AG04449 (cell line): ENCODE measurements at places on chromosomes 6 and 20.

DNA sequence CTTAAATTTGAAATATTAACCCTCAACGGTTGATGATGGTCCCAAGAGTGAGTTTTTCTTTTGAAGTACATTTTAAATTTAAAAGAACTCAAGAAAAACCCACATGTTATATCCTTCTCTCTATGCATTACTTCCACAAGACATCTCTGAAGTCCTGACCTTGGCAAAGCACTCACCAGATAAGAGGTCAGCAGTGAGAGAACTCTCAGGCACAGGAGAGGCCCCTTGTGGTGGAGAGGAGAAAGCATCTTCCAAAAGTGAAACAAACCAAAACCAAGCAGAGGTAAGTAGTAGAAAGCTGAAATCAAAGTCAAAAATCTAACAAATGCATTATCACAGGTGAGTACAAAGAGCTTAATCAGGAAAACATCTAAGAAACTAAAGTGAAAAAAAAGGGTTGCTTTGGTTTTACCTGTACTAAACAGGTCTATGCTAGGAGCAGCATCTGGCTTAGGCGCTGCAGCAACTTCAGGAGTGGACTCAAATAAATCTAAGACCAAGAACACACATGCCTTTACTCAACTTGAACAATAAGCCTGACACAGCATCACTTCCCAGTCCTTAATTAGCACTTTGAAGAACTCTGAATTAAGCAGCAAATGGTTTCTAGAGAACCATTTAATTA, 80.5 kb downstream of the PRSS35 start:
- no peak for DNase-seq

GRCh38 chr6:139257821-139258398, 33.9 kb downstream of the TXLNB start:
- DNase-seq: no peak

DNA sequence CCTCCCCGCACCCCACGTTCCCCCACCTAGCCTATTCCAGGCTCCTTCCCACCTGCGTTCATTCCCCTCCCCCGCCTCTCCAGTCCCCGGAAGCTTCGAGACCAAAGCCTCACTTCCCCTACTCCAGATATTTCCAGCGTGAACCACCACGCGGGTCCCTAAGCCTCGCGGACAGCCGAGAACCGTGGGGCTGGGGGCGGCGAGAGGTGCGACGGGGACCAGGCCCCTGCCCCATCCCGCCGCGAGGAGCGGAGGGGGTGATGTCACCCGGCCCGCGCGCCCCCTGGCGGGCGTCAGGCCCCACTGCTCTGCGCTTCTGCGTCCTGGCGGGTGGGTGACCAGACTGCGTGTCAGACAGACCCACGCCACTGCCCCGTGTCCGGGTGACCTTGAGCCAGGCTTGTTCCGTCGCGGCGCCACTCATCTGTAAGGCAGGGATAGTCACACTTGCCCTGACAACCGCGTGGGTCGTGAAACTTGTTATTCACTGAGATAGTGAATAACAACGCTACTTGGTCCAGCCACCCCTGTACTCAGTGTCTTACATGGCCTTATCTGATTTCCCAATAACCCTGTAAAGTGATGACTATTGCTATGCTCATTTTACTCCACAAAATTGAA, 9.0 kb upstream of the HSP90AB1 start:
- no peak for DNase-seq

GRCh38 chr20:42024653-42025052, 406.5 kb upstream of the CHD6 start:
- DNase-seq: no peak

GRCh38 chr6:21663966-21664313, 70.4 kb downstream of the SOX4 start:
- no peak for DNase-seq

- DNase-seq: no peak
These were observed 507 bp upstream of the VGLL2 start for GRCh38 chr6:117264692-117265409.

DNA sequence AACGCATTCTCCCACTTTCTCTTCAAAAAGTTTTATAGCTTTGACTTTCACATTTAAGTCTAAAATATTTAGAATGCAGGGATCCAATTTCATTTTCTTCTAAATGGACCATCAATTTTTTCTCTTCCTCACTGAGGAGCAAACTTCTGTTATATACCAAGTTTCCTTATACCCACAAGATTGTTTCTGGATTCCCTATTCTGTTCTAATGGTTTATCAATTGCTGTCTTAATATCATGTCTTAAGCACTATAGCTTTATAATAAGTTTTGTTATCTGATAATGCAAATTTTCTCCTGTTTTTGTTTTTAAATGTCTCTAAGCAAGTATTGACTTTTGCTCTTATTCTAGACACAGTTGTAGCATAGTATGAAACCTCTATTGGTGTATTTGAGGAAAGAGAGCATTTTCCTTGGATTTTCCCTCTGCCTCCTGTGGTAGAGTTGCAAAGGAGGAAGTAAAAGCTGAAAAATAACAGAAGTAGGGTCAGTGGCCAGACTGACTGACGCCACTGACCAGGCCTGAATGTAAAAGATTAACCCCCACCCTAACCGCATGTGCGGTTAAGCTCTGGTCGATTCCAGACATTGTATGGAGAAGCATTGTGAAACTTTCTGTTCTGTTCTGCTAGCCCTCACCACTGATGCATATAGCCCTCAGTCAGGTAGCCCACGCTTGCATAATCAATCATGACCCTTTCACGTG, 40.3 kb downstream of the GPX5 start:
- DNase-seq: no peak

- no peak for DNase-seq
These were observed 170.7 kb downstream of the ERMARD start for GRCh38 chr6:169921853-169922824.

DNA sequence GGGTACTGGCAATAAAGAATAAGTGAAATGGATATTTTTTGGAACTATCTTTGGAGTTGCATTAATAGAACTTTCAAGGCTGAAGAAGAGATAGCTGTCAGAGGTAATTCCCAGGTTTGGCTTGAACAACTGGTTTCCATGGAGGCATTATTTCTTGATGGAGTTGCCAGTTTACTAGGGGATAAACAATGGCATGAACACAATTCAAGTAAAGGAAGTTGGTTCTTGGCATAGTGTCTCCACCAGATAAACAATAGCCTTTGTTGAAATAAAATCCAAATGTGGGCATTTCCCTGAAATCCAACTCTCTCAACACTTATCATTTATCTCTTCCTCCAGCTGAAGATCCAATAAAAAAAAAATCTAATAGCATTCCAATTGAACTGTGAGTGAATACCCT, 454.9 kb downstream of the C6orf118 start:
- no peak for DNase-seq
